ENCODE measurements at places on chromosomes 16 and 17.

- no peak for DNase-seq
These were observed 14.6 kb downstream of the CRISPLD2 start for GRCh38 chr16:84834403-84834772.

DNA sequence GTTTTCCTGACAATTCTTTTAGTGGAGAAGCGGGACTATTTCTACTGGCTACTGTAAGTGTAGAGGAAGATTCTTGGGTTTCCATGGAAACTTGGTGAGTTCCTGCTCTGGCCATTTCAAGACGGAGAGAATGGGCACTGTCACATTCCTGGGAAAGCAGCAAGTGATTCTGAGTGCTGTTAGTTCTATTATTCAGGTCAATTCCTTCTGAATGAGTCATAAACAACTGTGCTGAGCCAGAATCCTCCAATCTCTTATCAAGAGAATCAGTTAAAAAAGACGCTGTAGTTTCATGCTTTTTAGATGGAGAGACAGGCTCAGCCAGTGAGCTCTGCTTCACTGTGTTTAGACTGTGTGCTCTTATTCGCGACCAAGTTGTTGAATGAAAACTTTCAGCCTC is 19.6 kb downstream of the AKAP10 start:
- DNase-seq: peak; percentile 83

GRCh38 chr17:5629128-5629527 is 44.8 kb upstream of the NLRP1 start:
- no peak for DNase-seq

DNA sequence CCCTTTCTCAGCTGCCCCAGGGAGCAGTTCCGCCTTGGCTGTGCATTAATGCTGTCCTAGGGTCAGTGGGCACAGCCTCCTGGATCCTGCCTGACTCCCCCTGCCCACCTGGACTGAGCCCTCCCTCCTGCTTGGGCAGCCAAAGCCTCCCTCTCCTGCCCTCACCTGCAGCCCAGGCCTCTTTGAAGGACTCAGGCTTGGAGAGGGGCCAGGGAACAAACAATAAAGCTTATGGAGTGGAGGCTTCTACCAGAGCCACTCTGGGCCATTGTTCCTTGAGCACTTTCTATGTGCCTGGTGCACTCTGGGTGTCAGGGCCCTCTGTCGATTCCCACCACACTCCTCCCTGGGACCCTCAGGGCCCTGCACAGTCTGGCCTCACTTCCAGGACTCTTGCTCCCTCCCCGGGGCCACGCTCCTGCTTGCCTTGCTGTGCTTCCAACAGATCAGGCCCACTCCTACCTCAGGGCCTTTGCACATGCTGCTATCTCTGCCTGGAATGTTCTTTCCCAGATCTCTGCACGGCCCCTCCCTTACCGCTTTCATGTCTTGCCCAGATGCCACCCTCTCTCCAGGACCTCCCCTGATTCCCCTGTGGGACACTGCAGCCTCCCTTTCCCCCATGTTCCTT is 5.0 kb downstream of the KCNJ12 start:
- no peak for DNase-seq

DNA sequence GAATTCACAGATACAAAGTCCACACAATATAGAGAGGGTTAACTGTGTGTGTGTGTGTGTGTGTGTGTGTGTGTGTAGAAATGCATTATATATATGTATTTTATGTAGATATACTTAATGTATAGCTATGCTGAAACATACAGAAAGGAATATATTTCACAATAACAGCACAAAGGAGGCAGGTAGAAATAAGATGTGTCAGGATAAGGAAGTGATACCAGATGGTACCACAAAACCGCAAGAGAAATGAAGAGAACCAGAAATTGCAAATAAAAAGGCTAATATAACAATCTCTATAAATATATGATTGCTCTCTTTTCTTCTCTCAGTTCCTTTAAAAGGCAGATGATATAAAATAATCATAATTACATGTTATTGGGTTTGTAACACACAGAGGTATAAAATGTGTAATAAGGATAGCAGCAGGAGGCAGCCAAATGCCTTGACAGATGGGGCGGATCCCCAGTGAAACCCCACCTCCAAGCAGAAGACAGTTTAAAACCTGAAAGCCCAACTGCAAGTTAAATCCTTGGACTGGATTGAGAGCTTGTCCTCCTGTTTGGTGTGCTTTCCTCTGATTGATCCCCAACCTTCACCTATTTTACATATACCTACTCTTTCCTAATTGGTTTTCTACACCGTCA is 365.4 kb upstream of the C16orf82 start:
- no peak for DNase-seq

- DNase-seq: peak; percentile 80
These were observed at the start of gene ZNF768 for GRCh38 chr16:30526137-30526822. Gene ZNF768, minus strand, starts transcription at chr16:30526566. Its CDS starts 153 bp downstream, at chr16:30526413.

DNA sequence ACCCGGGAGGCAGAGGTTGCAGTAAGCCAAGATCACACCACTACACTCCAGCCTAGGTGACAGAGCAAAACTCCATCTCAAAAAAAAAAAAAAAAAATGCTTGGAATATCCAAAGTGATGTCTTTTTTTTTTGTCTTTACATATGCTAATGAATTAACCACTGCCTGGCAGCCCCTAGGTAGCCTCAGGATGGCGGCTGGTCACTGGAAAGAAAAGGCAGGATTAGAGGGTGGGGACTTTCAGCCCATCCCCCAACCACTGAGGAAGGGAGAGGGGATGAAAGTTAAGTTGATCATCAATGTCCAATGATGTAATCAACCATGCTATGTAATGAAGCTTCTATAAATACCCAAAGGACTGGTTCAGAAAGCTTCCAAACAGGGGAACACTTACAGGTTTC is 26.8 kb downstream of the RNF157 start:
- no peak for DNase-seq

DNA sequence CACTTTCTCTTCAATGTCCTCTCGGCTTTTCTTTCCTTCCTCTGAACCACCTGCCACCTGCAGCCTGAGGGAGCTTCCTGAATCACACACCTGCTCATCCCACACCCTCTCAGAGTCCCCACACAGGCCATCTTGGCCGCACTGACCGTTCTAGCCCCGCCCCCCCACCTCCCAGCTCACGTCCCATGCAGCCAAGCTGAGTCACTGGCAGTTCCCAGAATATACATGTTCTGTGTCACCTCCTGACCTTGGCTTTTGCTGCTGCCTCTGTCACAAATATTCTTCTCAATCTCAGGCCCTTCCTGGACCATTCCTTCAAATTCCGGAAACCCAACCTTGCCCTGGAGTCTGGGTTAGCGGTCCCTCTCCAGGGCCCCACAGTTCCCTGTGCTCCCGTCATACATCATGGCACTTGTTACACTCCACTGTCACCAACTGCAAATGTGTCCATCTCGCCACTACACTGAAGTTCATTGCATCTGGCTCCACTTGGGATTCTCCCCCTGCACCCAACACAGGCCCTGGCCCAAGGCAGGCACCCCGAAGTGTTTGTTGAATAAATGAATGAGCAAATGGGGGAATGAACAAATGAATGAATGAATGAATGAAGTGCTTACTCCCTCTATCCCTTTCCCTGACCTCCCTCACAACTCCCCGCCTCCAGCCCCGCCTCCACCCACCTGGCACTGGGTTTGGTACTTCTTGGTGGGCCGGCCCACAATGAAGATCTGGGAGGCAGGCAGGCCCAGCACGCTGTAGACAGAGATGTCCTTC is 12.8 kb downstream of the PIMREG start:
- peak; percentile 91 for DNase-seq

DNA sequence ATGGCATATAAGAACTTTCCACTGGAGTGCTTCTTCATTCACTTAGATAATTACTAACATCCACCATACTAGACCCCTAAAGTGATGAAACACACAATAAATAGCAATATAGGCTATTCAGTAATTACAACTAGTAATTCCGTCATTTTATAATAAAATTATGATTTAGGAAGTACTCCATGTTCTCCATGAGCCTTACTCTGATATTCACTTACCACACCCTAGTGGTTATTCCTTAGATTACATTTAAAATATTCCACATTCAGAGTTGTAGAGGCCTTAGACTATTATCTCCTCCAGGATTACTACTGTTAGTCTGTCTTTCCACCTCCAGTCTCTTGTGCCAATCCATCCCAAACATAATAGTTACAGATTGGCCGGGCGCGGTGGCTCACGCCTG is 62.4 kb downstream of the STH start:
- DNase-seq: no peak

GRCh38 chr17:69473841-69474831 is 59.6 kb downstream of the MAP2K6 start:
- DNase-seq: peak; percentile 30

- DNase-seq: no peak
These were observed 230.7 kb downstream of the SLC39A11 start for GRCh38 chr17:72861811-72862210.

- DNase-seq: no peak
These were observed 23.7 kb downstream of the FBXO39 start for GRCh38 chr17:6799738-6800137.

- no peak for DNase-seq
These were observed 20.0 kb downstream of the AARSD1 start for GRCh38 chr17:42944211-42944610.

DNA sequence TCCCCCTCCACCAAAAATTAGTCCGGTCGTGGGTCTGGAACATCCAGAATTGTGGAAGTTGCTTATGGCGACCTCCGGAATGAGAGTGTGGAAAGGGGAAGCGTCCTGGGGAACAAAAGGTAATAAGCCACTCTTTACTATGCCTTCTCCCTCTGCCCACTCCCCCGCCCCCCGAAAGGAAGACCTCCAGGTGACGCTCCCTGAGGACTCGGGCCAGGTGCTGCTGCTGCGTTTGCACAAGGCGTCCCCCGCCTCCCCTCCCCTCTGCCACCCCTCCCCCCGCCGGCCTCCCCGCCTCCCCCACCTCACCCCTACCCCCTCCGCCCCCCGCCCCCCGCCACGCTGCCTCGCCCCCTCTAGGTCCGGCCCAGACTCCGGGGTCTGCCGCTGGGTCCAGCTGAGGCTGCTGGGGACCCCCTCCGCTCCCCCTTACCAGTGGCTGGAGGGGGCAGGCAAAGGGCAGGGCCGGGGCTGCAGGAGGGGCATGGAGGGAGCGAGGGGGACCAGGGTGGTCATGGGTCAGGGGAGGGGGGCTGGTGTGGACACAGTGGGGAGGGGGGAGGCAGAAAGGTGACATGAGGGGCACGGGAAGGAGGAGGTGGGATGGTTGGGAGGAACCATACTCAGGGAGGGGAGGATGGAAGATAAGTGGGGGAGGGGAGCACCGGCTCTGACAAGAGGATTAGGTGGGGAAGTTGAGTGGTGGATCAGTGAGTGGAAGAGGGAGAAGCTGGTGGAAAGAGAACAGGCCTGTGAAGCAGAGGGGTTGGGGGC is 23.6 kb downstream of the ALOX12B start:
- DNase-seq: no peak

- no peak for DNase-seq
These were observed 11.2 kb upstream of the CPSF4L start for GRCh38 chr17:73272906-73273218.

DNA sequence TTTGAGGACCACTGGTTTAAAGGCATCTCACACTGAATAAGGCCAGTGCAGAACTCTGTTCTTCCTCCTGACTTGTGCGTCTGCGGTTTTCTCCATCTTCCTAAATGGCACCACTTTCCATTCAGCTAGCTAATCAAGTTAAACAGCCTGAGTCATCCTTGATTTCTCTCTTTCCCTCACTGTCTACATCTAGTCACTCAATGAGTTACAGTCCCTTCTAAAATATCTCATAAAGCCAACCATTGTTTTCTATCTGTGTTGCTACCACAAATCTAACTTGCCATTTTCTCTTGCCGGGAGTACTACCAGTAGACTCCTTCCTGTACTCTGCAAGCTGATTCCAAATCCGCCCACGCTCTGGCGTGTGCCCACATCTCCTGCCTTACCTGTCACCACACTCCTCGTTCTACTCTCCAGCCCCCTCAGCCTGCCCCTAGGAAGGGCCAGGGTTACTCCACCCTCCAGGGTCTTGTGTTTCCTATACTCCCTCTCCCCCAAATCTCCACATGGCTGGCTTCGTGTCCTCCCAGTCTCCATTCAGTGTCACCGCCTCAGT is 324.5 kb downstream of the SNX29 start:
- DNase-seq: no peak

DNA sequence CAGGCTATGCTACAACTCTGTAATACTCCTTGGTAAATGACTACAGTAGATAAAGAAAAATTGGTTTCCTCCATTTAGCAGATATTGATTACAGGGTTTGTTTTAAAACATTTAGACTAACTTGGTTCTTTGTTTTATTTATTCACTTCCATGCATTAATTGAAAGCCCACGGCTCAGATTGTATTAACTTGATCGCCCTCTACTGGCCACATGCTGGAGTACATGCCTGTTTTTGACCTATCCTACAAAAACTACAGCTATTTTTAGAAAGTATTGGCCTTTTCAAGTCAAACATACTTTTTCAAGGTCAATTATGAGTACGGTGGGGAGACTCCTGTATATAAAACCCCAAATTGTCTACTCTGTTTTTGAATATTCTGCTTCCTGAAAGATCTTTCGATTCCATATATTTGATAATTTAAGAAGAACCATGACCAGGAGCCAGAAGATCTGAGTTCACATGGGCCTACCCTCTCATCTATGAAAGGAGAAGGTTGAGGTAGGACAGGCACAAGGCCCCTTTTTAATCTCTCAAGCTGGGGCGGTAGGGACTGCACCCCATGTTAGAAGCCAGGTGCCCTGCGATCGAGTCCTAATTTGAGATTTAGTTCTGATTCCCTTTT is 51.8 kb downstream of the CA10 start:
- DNase-seq: peak; percentile 26

- no peak for DNase-seq
These were observed 24.9 kb downstream of the MRTFB start for GRCh38 chr16:14095883-14096551.

- DNase-seq: peak; percentile 78
These were observed 34.0 kb downstream of the ADGRG5 start for GRCh38 chr16:57576429-57576870.

DNA sequence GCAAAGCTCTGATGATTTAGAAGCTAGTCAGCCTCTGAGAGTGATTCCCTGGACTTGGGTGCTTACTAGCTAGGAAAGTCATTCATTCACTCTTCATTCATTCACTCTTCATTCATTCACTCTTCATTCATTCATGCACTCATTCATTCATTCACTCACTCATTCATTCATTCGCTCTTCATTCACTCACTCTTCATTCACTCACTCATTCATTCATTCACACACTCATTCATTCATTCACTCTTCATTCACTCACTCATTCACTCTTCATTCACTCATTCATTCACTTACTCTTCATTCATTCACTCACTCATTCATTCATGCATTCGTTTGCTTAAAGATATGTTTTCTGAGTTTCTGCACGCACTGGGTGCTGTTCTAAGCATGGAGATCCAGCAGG is 292.7 kb upstream of the TNRC6C start:
- DNase-seq: no peak

- peak; percentile 72 for DNase-seq
These were observed 230.5 kb downstream of the SEC14L1 start for GRCh38 chr17:77371117-77371887.

GRCh38 chr17:47990962-47991731 is 20.2 kb downstream of the CDK5RAP3 start:
- no peak for DNase-seq

GRCh38 chr17:71741836-71742235 is 379.0 kb upstream of the SOX9 start:
- no peak for DNase-seq

- no peak for DNase-seq
These were observed 56.9 kb downstream of the NOS2 start for GRCh38 chr17:27743281-27743885.

All from AG08396 (cell line).